ENCODE measurements at places on chromosomes 5 and 9.

DNA sequence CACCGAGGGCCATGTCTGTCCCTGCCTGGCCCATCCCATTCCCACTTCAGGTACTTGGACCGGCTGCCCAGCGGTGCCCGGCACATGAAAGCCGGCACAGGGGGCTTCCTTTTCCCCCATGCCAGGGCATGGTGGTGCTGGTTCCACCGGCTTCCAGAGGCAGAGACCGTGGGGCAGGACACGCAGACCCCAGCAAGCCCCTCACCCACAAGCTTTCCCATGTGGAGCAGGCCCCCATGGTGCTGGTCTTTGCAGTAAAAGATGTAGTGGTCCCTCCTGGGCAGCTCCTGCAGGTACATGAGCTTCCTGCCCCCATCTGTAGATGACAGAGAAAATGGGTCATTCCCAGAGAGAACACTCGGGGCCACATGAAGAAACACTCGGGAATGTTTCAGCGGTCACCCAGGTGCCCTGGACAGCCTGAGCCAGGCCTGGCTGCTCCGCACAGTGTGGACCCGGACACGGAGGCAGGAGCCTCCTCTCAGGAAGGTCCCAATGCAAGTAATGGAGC, 2.0 kb downstream of the OBP2B start:
- no peak for DNase-seq

DNA sequence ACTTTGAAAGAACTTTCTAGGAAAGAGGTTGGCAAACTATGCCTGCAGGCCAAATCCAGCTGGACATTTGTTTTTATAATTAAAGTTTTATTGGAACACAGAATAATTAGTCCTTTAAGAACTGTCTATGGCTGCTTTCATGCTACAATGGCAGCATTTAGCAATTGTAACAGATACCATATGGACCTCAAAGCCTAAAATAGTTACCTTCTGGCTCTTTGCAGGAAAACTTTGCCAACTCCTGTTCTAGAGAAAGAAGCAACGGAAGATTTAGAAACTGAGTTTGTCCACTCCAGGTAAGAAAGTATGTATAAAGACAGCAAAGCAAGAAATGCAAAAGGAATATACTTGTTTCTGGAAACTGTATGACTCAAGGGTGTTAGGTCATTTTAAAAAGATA, 281.7 kb upstream of the TRPM3 start:
- DNase-seq, result no peak

GRCh38 chr9:38154501-38155421, 85.7 kb upstream of the SHB start:
- no peak for DNase-seq

DNA sequence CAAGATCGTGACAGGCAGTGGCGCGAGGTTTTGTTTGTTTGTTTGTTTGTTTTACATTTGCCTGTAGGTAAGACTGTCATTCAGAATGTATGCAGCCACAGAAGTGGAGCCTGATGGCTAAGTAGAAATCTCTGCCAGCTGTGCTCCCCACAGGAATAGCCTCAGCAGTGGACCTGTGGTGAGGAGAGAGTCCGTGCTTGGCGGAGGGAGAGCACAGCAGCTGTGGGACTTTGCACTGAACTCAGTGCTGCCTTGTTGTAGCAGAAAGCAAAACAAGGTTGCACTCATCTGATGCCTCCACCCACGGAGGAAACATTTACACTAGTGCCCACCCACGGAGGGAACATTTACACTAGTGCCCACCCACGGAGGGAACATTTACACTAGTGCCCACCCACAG, 4.4 kb upstream of the ZNF782 start:
- DNase-seq, result no peak

DNA sequence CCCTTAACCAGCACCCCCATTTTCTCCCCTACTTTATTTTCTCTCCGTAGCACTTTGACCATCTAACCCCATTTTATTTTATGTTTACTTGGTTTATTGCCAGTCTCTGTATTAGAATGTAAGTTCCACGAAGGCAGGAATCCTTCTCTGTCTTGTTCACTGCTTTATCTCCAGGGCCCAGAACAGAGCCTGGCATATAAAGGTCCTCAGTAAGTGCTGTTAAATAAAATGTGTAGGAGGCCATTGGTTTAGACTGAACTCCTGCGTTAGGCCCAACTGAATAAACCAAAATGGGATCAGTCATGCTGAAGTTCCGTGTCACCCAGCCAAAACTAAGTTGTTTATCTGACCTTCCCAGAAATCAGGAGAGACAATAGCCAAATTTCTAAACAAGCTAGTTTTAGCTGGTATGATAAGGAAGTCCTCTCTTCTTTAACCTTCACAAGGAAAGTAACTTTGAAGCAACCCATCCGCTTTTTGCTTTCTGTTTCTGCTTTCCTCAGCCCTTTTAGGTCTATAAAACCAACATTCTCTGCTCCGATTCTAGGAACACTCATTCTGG, 29.0 kb upstream of the CCNJL start:
- no peak for DNase-seq

DNA sequence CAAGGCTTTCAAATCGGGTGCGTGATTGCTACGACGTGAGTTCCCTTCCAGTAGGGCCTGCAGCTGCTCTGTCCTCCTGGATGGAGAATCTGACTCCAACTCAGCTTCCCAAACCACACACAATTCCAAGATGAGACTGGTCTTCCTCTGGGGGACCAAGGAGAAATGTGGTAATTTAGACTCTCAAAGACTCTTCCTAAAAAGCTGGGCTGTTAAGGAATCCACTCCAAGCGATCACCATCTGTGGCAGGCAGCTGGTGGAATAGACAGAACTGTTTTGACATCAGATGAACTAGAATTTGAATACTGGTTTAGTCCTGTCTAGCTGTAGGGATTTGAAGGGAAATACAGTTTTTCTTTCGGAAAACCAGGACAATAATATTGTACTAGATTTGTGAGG, 130.7 kb upstream of the KLF4 start:
- no peak for DNase-seq

DNA sequence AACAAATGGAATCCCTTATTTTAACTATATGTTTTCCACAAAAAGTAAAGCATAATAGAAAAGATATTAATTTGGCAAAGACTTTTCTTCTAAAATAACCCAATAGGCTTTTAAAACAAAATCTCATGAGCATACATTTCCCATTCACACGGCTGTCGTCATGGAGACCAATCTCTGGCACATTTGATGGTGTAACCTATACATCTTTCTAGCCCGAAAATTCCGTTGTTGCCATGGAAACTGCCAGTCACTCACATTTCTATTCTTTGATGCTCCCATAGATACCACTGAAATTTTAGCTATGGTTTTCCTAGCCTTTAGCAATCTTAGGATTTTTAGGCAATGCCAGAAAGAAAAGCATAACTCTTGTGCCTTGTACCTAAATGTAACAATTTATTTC, 262.9 kb upstream of the TRPM3 start:
- no peak for DNase-seq

DNA sequence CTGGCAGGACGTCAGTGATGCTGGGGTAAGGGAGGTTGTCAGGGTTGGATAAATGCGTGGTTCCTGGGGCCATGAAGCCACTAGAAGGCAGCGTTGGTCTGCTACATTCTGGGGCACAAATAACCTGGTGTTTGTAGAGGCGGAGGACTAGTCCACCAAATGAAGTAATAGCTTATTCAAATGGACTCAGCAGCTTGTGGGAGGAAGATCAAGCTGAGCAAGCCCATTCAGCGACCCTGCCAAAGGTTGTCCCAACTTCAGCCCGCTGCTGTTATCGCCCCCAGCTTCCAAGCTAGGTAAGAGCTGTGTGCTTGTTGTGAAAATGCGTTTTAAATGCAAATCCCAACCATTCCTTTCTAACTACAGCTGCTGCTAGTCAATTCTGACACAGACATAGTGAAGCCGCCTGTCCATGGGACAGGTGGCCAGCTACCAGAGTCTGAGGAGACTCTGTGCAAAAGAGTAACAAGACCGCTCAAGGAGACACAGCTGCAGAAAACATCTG, 7.6 kb upstream of the FAM240B start:
- no peak for DNase-seq

GRCh38 chr5:175689147-175689991, 31.5 kb downstream of the HRH2 start:
- no peak for DNase-seq

DNA sequence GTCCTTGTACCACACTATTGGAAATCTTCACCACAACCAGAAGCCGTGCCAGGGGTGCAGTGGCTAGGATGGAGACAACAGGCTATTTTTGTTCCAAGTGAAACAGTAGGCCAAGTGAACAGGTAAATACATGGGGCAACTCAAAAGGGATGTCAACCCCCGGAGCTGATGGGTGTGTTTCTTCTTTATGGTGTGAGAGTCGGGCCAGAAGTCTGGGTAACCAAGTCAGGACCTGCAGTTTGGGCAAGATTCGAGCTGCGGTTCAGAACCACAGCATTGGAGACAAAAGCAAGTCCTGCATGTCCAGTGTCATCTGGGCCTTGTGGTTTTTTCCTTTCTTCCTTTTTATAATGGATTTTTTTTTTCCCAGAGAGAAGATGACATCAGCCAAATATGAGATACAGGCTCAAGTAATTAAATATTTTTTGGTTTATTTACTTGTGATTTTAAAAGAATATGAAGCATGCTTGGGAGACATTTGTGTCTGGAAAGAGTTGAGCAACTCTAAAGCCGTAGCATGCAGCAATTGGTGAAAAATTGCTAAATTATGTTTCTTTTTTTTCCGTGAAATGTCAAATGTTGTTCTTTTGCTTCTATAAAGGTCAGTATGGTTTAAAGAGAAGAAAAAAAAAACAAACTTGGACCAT, 261.6 kb downstream of the ARRDC3 start:
- no peak for DNase-seq

DNA sequence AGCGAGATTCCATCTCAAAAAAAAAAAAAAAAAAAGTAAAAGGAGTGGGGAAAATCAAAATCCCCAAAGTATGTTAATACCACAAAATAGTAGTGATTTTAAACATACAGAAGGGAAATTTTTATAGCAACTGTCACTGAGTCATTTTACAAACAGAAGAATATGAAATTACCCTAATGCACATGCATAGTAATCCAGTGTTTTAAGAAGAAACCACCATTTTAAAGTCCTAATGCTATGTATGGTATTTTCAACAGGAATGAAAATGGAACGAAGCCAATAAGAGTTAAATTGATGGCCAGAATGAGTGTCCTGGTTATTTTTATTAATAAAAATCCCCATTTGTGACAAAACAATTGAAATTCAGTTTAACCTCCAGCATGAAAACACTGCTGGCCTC, 26.7 kb upstream of the NXNL2 start:
- no peak for DNase-seq

- DNase-seq, result no peak
These were observed 236.1 kb downstream of the MARCHF11 start for GRCh38 chr5:15943487-15943886.

DNA sequence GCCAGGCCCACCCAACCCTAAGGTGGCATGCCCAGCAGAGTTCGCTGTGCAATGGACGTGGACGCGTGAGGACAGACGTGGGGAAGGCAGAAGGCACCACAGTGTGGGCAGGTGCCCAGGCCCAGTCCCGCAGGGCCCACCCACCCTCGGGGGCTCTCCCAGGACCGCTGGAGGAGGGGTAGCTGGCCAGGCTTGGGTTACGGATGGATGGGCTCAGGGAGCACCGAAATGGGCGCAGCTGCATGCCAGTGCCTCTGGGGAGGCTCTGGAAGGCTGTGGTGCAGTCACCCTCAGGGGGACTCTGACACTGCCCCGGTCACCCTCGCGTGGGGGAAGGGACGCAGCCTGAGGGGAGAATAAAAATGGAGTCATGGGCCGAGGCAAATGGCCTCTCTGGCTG, 9.6 kb upstream of the GPSM1 start:
- DNase-seq, result no peak

DNA sequence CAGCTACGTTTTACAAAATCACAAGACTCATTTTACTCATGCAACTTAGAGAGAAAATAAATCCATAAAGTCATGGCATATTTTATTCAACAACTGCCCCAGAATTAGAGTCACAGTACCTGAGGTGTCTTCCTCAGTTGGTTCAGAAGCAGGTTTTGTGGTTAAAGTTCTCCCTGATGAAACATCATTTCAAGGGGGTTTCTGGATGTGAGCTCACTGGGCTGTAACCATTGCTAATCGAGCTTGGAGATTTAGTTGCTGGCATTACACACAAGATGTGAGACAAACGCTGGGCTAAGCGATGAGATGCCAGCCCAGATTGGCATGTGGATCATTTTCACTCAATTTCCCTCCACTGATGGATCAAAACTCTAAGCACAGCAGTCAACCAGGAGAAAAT, 131.3 kb downstream of the PRELID2 start:
- no peak for DNase-seq

- no peak for DNase-seq
These were observed 353.3 kb downstream of the GADD45G start for GRCh38 chr9:89958086-89958485.

- DNase-seq, result no peak
These were observed 29.8 kb upstream of the GFPT2 start for GRCh38 chr5:180382926-180383325.

GRCh38 chr5:75964008-75964407, 119.2 kb upstream of the SV2C start:
- no peak for DNase-seq

GRCh38 chr5:4348423-4348822, 752.8 kb downstream of the IRX1 start:
- DNase-seq, result no peak

- no peak for DNase-seq
These were observed 59.0 kb downstream of the MAT2B start for GRCh38 chr5:163564321-163564938.

GRCh38 chr9:15711931-15712330, 159.1 kb downstream of the CCDC171 start:
- DNase-seq, result no peak

- DNase-seq, result no peak
These were observed 4.7 kb upstream of the LCN2 start for GRCh38 chr9:128144239-128145181.

- DNase-seq, result no peak
These were observed 28.1 kb downstream of the TSTD2 start for GRCh38 chr9:97604901-97605645.

- DNase-seq, result no peak
These were observed 144.6 kb upstream of the OTULINL start for GRCh38 chr5:14436801-14437542.

DNA sequence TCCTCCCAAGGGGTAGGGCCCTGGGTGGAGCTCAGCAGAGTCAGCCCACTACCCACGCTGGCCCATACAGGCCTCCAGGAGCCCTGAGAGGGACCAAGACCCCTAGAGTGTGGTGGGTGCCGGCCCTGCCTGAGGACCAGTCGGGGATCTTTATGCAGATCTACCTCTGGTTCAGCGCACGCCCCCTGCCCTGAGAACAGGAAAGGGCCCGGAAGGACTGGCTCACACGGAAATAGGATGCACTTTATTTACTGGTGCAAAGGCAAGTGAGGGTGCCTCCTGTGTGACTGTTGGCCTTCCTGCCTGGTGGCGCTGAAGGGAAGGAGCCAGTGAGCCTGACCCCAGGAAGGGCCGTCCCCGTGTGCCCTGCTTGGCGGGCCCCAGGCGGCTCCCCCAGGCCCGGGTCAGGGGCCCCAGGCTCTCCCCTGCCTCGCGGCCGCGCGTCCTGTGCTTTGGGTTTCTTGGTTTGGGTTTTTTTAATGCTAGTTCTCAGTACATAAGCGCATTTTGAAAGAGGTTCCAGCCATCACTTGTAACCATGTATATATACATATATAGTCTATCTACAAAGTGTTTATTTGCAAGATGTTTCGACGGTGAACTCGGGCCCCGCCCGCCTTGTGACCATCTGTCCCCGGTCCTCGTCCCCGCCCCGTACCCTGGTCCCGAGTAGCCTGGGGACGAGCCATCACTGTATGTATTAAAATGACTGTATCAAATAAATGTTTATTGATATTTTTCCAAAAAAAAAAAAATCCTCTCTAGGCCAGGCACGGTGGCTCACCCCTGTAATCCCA, 76.4 kb upstream of the ROR2 start:
- no peak for DNase-seq

- no peak for DNase-seq
These were observed 10.6 kb upstream of the PPP1R26 start for GRCh38 chr9:135468854-135469521.

GRCh38 chr9:127159949-127160610, 37.6 kb upstream of the ANGPTL2 start:
- DNase-seq, result no peak
